ENCODE measurements at places on chromosomes 3 and 15. TPM values are rescaled to one million over a fixed set of nuclear protein-coding genes. Genes with fewer than 3 reads are reported as not detected.

The CD80 gene
- total RNA-seq = 0.24 TPM

- DNase-seq = no peak
Observed at GRCh38 chr3:181930105-181930504, 218.4 kb downstream of the SOX2 start.

GRCh38 chr3:111748132-111748531, 110.9 kb upstream of the PHLDB2 start:
- DNase-seq = no peak

The SERPINI2 gene
- total RNA-seq = 0.81 TPM

DNA sequence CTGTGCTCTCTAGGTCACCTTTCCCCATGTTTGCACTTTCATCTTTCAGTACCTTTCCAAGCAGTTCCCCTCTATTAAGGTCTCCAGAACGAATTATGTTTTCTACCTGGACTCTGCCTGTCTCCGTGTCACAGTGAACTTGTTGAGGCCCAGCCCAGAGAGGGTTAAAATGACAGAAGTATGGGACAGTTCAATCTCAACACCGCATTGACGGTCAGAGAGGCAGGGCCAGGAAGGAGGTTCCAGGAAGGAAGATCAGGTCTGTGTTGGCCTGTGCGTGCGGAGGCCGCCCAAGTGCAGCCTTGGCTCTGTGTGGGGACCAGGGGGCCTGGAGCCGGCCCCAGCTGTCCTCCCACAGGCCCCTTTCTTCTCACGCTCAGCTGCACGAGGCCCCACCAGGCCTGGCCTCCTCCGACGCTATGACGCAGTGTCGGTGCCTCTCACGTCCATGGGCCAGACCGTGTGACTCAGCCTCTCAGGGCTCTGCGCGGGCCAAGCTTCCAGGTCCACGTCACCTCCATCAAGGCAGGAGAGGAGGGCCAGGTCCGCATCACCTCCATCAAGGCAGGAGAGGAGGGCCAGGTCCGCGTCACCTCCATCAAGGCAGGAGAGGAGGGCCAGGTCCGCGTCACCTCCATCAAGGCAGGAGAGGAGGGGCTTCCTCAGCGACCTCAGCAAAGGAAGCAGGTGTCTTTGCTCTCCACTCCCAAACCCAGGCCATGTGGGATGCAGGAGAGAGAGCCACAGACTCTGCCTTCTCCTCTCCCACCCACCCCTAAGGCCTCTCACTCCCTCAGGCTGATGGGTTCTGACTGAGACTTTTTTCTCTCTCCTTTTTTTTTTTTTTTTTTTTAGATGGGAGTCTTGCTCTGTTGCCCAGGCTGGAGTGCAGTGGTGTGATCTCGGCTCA, 83.1 kb downstream of the CPN2 start:
- DNase-seq = peak; percentile 87

All from posterior vena cava (tissue), 2 donors.